ENCODE measurements at places on chromosomes 5 and 9.
A peak's percentile ranks its signal among the peaks of the same experiment; 100 is the strongest.

DNA sequence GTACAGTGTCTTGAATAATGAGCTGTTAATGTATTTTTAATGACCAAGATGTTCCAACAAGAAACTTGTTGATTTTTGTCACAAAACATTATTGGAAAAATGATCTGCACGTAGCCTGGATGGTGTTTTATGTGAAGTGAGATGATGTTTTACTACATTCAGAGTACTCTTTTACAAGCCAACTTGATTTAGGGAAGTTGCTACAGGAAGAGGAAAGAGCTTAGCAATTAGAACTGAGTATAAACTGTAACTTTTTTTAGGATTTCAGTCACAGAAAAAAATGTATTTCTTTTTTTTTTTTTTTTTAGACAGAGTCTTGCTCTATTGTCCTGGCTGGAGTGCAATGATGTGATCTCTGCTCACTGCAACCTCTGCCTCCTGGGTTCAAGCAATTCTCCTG, 113.6 kb upstream of the ADRA1B start:
- DNase-seq: no peak

GRCh38 chr9:99431103-99431502, 209.0 kb downstream of the SEC61B start:
- no peak for DNase-seq

- DNase-seq: no peak
Measured at GRCh38 chr9:93460689-93461413, 7.5 kb upstream of the FAM120AOS start.

GRCh38 chr9:91048749-91049148, 247.1 kb downstream of the SYK start:
- DNase-seq: no peak

GRCh38 chr9:111953444-111953843, 56.8 kb downstream of the UGCG start:
- DNase-seq: no peak

DNA sequence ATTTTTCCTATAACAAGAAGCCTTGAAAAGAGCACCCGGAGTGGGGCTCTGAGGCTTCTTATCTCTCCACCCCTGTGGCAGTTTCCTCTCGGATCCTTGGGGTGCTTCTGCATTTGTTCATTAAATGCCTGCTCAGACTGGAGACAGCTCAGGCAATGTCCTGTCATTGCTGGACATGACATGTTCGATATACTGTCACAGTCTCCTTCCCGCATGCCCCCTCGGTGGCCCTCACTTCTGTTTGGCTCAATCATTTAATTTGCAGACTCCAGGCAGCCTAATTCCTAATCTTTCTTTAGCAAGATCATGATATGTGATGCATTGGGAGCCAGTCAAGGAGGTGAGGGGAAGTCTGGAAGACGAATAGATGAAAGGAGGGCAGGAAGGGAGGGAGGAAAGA, 37.5 kb upstream of the CPEB4 start:
- DNase-seq: no peak

GRCh38 chr5:43227655-43228054, 35.6 kb downstream of the NIM1K start:
- DNase-seq: no peak

DNA sequence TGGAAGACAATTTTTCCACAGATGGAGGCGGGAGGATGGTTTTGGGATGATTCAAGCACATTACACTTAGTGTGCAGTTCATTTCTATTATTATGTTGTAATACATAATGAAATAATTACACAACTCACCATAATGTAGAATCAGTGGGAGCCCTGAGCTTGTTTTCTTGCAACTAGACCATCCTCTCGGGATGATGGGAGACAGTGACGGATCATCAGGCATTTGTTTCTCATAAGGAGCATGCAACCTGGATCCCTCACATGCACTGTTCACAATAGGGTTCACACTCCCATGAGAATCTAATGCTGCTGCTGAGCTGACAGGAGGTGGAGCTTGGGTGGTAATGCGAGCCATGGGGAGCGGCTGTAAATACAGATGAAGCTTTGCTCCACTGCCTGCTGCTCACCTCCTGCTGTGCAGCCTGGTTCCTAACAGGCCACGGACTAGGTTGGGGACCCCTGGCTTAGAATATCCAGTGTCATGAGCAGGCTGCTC, 1.6 kb downstream of the STKLD1 start:
- DNase-seq: no peak

- no peak for DNase-seq
Measured at GRCh38 chr5:177162379-177162778, 28.8 kb downstream of the NSD1 start.

- no peak for DNase-seq
Measured at GRCh38 chr5:74546796-74547195, 93.7 kb downstream of the ENC1 start.

GRCh38 chr5:158245513-158245912, 386.6 kb upstream of the CLINT1 start:
- DNase-seq: no peak

- no peak for DNase-seq
Measured at GRCh38 chr5:91941588-91941987, 558.5 kb upstream of the ARRDC3 start.

DNA sequence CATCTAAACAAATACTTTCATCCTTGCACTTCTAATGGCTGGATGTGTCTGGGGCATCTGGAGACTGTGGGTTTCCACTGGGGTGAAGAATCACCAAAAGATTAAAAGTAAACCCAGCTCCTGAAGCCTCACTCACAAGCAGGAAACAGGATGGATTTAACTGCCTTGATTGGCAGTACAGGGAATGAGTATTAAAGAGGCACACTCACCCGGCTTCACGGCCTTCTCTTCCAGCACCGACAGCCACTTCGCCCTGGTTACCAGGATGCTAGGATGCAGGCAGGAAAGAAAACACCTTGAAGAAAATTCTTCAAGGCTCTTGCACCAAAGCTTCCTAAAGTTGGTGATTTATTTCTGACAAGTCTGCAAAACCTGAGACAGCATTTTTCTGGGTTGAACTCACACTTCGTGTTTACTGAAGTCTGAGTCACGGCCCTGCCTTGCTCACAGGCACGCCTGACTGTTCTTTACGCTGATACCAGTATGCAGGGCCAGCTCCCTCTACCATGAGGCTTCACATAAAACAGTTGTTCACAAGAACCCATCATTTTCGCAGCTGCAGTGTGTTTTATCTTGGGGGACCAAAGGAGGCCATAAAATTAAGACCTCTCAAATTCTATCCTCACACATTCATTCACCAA, 56.5 kb upstream of the ZNF354A start:
- no peak for DNase-seq

DNA sequence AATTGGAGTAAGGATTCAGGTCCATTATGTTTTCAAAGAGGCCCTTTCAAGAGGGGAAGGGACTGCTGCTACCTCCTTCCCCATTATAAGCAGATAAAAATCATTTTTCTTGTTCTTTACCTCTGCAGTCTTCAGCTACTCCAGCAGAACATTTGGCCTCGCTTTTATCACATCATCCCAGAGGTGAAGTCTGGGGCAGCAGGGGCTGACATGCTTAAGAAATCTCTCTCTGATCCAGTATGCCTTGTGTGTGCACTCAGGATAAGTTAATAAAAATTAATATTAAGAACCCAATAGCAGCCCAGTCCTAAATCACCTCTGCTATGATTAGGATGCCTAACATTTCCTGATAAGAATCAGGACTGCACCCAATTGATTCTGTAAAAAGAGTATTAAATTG, 306.9 kb upstream of the NREP start:
- DNase-seq: no peak

- DNase-seq: peak; percentile 13
Measured at GRCh38 chr5:79924936-79925893, 65.8 kb downstream of the MTX3 start.

DNA sequence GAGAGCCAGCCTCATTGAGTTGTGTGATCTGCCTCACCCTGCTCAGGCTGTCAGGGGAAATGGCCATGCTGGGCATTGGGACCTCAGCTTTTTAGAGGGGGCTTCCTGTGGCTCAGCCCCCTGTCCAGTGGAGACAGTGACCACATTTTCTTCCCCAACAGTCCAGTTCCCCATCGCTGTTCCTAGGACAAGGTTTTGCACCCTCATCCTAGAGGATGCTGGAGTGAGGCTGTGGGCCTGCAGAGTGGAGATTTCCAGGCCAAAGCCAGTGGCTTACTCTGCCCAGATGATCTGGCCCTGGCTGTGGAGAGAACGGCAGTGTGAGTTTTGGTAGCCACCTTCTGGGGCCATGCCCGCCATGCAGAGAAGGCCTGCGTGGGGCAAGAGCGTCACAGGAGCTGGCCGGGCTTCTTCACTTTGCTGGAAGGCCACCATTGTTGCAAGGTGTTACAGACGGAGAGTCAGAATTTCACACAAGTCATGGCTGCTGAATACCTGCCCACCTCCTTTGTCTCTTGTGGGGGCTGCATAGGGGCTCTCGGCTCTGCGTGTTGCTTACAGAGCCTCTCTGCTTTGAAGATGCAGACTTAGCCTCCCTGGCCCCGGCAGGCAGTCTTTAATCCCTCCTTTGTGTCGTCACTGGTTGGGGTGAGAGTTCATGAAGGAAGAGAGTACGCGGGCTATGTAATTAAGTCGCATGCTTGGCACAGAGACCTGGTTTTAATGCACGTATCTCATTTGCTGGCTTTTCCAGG, 35.2 kb upstream of the PITX1 start:
- DNase-seq: no peak

GRCh38 chr5:173832386-173832785, 55.8 kb upstream of the CPEB4 start:
- DNase-seq: no peak

- DNase-seq: no peak
Measured at GRCh38 chr9:27828908-27829307, 255.6 kb upstream of the C9orf72 start.

DNA sequence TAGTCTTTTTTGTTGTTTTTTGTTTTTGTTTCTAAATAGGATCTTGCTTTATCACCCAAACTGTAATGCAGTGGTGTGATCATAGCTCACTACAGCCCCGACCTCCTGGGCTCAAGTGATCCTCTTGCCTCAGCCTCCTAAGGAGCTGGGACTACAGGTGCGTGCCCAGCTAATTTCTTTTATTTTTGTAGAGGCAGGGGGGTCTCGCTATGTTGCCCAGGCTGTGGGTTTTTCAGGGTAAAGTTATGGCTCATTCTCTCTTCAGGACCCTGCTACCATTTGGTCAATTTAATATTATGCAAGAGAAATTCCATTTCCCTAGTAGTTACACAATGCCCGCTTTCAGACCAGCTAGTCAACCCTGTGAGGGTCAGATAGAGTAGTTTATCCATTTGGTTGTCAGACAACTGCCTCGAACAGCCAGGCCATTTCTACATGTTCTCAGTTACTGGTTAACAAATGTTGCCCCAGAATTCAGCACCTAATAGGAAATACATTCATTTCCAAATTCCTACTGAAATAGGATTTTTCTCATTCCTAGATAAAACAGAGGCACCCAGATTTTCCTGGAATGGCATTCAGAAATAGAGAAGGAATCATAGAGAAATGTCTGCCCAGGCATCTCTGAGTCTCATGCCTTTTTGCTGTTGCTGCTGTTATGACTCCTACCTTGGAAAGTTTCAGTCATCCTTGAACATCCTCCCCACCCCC, 6.4 kb upstream of the GLIS3 start:
- DNase-seq: peak; percentile 51

Measured in activated CD4-positive, alpha-beta T cell treated with anti-CD3 and anti-CD28 coated beads for 4 hours (primary cell).